GM12892 (cell line): ENCODE measurements at places on chromosomes 2 and 18.

DNA sequence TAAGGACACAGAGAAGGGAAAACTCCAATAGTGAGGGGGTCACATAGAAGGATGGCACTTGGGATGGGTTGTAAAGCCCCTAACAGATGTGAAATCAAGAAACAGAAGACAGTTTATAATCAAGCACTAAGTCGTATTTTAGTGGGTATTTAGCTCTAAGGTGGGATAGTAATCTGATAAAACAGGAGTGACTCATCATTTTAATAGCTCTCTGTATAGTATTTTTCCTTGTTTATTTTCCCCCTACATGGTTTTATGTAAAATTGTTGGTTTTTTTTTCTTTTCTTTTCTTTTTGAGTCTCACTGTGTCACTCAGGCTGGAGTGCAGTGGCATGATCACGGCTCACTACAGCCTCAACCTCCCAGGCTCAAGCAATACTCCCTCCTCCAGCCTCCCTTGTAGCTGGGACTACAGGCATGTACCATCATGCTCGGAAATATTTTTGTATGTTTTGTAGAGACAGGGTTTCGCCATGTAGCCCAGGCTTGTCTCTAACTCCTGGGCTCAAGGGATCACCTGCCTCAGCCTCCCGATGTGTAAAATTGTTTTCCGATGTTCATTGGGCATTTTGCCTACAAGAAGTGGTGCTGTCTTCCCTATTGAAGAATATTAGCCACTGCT is 142.6 kb upstream of the SERPINE2 start:
- DNase-seq, result no peak

GRCh38 chr18:46421973-46422551 is 235.0 kb downstream of the LOXHD1 start:
- DNase-seq, result no peak

DNA sequence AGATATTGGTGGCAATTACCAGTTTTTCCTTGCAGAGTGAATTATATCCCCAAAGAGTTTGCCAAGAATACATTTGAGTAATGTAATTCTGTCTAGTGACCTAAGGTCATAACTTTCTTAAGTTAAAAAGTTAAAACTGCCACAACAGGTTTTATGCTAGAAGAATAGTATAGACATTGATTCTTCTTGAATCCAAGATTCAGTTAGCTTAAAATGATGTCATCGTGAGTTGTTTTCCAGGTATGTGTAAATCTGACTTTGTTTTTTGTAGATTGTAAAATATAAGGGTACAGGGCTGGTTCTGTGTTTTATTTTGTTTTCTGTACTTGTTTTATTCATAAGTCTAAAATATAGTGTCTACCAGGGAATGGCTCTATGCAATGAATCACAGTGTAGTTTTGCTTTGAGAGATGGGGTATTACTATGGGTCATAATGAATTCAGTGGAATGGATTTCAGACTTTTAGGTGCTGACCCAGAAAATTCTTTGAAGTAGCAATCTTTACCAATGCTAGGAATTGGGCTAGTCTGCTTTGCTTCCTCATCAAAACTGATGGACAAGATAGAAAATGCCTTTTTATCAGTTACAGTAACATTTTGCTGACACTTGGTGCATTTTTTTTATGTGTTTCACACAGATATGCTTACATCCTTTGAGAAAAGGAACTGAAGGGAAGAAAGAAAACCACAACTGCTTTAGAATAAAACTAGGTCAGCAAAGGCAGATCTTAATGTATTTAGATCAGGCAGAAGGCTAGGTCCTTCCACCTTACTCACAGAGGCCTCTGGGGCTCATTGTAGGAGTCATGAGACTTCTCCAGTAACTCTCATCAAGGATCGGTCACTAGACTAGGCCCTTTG is 20.8 kb upstream of the MGAT5 start:
- no peak for DNase-seq

- no peak for DNase-seq
These were observed 54.2 kb upstream of the CTDP1 start for GRCh38 chr18:79625195-79625923.

DNA sequence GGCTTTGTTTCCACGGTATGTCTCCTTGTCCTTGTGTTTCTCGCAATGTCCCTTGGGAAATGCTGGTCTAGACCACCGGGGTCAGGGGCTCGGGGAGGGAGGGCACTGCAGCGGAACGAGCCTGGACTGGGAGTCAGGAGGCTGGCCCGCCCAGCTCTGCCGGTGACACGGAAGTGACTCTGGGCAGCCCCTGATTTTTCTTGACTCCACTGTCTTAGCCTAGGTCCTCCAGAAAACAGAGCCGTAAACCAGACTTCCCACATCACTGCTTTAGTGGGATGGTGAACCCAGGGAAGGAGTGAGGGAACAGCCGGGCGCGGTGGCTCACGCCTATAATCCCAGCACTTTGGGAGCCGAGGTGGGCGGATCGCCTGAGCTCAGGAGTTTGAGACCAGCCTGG is 144.2 kb downstream of the ASB1 start:
- DNase-seq, result no peak

DNA sequence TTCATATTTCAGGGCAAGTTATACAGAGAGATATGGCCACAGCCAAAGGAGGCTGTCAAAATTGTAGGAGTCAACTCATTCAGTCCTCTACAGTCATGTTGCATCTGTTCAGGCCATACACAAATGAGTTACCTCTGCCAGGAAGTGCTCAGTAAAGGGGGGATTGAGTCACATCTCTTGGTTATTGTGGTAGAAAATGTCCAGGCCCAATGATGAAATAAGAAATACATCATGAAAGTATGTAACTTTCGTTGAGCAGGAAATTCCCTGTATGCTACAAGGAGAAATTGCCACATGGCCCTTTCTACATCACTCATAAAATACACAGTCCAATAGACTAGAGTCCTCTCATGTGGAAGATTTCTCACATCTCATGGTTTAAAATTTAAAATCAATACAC is 103.9 kb upstream of the COL3A1 start:
- DNase-seq, result no peak

GRCh38 chr2:117858336-117858735 is 43.8 kb downstream of the DDX18 start:
- no peak for DNase-seq

DNA sequence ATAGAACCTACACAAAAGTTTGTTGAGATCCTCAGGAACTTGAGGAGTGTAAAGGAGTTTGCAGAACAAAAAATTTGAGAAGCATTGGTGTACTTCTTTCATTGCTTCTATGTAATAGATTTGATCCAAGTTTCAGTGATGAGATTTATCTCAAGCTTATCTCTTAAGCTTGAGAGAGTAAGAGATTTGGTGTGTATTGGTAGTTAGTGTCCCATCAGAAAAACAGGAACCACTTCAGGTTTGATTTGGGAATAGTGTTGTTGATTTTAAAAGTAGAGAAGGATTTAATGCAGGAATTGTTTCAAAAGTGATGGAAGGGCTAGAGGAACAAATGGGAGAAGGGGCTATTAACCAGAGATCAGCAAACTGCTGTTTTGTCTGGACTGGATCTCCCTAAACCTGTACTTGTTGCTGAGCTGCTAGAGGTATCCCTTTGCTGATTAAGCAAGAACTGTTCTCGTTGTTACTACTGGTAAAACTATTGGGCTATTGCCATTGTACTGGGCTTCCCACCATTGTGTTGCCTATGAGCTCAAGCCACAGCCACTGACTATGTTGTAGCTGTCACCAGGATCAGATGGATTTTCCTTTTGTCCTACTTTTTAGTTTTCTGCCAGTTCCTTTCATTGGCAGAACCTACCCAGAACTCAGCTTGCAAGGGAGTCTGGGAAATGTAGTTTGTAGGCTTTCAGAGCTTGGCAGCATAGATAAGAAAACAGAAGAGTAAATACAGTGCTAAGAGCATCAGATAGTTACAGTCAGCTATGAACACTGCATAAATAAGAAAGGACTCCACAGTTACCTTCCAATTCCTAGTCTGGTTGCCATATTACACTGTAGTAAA is 39.3 kb downstream of the RAB10 start:
- no peak for DNase-seq

- DNase-seq, result no peak
These were observed 143.3 kb upstream of the ITGA4 start for GRCh38 chr2:181313845-181314244.

GRCh38 chr2:200578778-200579177 is 7.0 kb upstream of the AOX1 start:
- DNase-seq, result no peak

DNA sequence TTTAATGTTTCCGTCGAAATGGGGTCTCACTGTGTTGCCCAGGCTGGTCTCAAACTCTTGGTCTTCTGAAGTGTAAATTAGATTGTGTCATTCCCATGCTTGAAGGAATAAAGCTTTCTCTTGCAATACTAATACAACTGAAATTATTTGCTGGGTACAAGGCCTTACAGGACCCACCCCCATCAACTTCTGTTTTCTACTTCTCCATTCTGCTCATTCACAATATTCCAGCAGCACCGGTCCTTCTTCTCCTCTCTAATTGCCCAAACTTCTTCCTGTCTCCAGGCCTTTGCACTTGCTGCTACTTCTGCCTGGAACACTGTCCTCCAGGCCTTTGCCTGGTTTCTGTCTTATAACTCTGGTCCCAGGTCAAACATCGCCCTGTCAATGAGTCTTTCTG is 73.8 kb downstream of the APOB start:
- DNase-seq, result no peak

- DNase-seq, result peak; percentile 37
These were observed 1.8 kb downstream of the ZCCHC2 start for GRCh38 chr18:62524440-62525200.

DNA sequence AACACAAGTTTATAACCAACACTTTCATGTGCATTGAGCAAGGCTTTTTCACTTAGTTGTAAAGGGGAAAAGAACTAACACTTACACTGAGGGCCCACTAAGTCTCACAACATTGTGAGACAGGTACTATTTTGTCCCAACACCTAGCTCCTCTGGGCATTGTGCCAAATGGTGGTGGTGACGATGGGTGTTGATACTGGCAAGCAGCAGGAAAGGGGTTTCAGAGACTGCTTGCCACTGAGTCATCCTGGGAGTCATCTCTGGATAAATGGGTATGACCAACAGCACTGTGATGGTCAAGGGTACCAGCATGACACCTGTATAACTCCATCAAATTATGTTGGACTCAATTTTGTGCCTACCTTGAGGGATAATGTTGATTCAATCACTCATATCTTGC is 138.8 kb upstream of the ITGA6 start:
- DNase-seq, result no peak

DNA sequence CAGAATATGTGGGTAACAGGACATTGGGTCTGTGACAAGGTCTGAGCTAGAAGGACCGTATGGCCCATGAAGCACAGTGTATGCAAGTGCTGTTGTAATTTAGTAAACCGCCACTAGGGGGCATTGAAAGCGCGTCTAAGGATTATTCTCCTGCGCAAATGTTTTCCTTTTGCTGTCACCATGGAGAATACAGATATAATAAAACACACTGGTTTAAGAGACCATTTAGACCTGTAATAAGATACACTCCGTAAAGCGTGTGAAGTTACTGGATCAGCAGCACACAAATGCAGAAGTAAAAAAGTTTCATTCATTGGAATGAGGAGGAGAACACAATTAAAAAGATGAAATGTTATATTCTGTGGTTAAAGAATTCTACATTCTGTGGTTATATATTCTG is 272.4 kb downstream of the AGAP1 start:
- peak; percentile 37 for DNase-seq

- DNase-seq, result no peak
These were observed 19.4 kb downstream of the DOK1 start for GRCh38 chr2:74573747-74574562.

- DNase-seq, result no peak
These were observed 96.0 kb upstream of the RAB12 start for GRCh38 chr18:8513249-8513648.

- no peak for DNase-seq
These were observed 101.7 kb upstream of the ZSWIM2 start for GRCh38 chr2:186950694-186951093.

DNA sequence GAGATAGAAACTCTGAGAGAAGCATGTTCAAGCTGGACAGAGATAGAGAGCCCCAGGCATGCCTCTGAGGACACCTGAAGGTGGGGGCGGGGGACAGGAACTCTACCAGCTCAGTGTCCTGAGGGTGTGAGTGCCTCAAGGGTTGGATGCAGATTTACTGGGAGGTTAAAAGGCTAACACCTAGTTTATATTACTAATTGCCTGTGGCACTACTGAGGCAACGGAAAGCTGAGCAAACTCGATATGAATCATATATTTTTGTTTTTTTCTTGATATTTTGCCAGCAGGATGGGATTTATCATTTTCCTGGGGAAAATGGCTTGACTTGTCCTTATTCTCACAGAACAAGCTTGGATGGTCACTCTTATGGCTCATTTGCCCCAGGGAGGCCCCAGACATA is 319.5 kb downstream of the ALK start:
- no peak for DNase-seq

- no peak for DNase-seq
These were observed 425.1 kb downstream of the NRXN1 start for GRCh38 chr2:50606860-50607259.

DNA sequence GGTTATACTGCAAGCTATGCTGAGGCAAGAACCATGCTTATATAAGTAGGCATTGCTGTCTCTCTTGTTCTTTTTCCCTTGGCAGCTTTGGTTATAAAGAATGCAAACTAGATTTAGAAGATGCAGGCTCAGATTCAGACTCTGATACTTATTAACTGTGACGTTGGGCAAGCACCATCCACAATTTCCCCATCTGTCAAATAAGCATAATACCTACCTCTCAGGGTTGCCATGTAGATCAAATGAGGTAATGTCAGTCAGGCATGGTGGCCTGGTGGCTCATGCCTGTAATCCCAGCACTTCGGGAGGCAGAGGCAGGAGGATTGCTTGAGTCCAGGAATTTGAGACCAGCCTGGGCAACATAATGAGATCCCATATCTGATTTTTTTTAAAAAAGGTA is 21.7 kb downstream of the ITGAV start:
- DNase-seq, result no peak

- DNase-seq, result no peak
These were observed 321.9 kb upstream of the GALNT5 start for GRCh38 chr2:156935616-156936015.

GRCh38 chr2:169287666-169288065 is 74.7 kb downstream of the LRP2 start:
- DNase-seq, result no peak
